ENCODE measurements at places on chromosomes 3 and 15. TPM values are rescaled to one million over a fixed set of nuclear protein-coding genes. Genes with fewer than 3 reads are reported as not detected.

Gene MGLL
- total RNA-seq, result 67.6 TPM

Gene RAD51
- total RNA-seq, result 4.8 TPM

Gene ESYT3
- not detected for total RNA-seq

Gene CCDC191
- total RNA-seq, result 2.6 TPM

Gene TRIM71
- total RNA-seq, result not detected

Gene ZNF106
- 58.6 TPM for total RNA-seq

Gene GP5
- total RNA-seq, result not detected

Gene STXBP5L
- not detected for total RNA-seq

Measured in vein endothelial cell (primary cell).